ENCODE measurements at places on chromosomes 2 and 18. TPM values are rescaled to one million over a fixed set of nuclear protein-coding genes. Genes with fewer than 3 reads are reported as not detected.

DNA sequence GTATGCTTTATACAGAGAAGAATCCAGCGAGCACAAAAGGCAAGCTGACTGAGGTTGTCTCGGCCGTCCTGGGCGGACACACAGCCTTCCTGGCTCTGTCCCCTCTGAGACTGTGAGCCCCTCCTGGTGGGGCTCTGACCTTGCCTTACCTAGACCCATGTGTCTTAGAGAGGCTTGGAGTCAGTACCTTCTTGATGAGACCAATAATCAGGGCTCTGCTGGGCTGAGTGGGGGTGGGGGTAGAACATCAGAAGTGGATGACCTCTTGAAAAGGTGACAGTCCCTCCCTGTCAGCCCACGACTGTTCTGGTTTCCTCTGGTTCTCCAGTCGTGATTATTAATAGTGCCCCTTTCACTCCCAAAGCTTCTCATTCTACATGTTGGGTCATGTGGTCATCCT is 31.2 kb downstream of the TWIST2 start:
- DNase-seq = no peak

DNA sequence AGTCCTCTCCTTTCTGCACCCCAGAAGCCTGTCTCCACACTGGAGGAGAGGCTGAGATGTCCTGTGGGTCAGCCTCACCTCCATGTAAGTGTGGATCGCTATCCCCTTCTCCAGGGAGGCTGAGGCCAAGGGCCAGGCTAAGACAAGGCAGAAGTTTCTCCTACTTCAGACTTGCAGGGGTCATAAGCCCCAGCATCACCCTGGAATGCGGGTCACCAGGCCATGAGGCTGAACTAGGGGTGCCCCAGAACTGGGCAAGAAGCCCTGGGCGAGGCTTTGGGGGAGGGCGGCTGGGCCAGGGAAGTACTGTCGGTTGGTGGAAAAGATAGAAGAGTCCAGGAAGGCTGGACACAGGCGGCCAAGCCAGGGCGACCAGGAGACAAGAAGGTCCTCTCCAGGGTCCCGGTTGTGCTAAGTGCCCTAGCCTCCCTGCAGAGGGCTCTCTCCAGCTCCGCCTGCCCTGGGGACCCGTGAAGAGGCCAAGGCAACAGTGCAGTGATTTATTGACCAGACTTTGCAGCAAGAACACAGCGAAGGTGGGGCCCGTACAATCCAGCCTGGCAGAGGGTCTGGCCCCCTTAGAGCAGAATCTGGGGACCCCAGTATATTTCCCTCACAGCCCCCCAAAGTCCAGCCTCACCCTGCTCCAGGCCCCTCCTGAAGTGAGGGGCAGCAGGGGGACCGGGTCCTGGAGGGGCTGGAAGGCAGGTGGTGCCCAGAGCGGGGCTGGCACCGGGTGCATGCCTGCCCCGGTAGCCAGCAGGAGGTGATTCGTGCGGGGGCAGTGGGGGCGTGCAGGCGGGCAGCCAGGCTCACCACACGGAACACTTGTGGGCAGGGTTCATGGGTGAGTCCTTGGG is 8.1 kb downstream of the ECEL1 start:
- no peak for DNase-seq

GRCh38 chr18:33146014-33146413 is 294.5 kb downstream of the CCDC178 start:
- no peak for DNase-seq

DNA sequence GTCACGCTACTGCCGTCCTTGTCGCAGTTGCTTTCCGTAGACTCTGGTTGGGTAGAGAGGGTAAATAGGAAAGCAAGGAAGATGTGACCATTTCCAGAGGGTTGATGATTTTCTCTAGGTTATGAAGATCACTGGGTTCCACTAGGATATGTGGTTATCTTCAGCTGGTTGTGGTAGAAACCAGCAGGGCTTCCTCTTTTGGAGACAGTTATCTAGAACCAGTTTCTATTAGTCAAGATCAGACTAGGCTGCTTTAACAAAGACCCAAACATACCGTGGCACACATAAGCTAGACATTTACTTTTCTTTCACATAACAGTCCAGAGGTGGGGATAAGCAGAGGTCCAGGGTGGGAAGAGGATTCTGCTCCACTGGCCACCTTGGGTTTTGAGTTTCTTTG is 59.6 kb downstream of the FASTKD2 start:
- no peak for DNase-seq

DNA sequence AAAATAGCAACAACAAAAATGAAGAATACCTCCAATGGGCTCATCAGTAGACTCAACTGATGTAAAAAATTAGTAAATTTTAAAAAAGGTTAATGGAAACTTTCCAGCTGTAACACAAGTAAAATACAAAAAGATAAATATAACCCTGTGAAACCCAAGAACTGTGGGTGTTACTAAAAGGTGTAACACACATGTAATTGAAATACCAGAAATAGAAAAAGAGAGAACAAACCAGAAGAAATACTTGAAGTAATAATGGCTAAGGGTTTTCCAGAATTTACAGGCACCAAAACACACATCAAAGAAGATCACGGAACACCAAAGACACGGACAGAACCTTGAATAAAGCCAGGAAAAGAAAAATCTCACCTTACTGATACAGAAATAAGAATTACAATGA is 590.6 kb upstream of the RAB6C start:
- DNase-seq = no peak

DNA sequence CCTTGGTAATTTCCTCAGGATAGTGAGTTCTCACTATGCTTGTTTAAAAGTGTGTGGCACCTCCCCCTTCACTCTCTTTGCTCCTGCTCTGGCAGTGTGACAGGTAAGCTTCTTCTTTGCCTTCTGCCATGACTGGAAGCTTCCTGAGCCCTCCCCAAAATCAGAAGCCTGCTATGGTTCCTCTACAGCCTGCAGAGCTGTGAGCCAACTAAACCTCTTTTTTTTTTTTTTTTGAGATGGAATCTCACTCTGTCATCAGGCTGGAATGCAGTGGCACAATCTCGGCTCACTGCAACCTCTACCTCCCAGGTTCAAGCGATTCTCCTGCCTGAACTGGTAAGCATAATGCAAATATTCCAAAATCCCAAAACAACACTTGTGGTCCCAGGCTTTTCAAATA is 80.0 kb downstream of the SOWAHC start:
- DNase-seq = no peak

- no peak for DNase-seq
These were observed 9.9 kb downstream of the PLEKHM3 start for GRCh38 chr2:208015475-208015874.

- DNase-seq = no peak
These were observed 5.9 kb downstream of the RNF103 start for GRCh38 chr2:86617738-86618137.

GRCh38 chr2:235670974-235671787 is 177.3 kb downstream of the AGAP1 start:
- no peak for DNase-seq

- no peak for DNase-seq
These were observed 100.2 kb downstream of the TNS1 start for GRCh38 chr2:217902379-217903141.

DNA sequence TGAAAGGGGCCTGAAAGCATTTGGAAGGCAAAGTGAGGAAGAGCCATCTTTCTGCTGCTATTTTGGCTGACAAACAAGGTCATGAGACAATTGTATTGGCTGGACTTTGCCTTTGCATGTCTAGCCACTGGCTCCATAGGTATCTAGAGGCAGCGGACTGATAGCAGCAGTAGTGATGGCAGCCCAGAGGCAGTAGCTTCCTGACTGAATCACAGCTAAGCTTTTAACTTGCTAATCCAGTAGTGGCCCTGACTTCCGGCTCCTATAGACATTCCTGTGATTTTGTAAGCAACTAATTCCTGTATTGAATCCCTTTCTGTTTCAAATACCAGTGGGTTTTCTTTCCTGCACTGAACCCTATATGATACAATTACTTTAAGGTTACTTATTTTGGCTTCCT is 69.8 kb upstream of the PDE1A start:
- no peak for DNase-seq

DNA sequence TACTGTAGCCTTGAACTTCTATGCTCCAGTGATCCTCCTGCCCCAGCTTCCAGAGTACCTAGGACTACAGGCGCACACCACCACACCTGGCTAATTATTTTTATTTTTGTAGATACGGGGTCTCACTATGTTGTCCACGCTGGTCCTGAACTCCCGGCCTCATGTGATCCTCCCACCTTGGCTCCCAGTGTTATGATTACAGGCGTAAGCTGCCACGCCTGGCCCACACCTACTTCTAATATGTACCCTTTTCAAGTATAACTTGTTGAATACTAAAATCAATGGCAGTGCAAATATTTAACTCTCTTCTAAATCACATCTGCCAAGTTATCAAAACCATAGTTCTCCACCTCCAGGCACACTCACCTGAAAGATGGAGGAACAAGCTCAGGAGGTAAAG is 58.7 kb downstream of the ITSN2 start:
- DNase-seq = no peak

DNA sequence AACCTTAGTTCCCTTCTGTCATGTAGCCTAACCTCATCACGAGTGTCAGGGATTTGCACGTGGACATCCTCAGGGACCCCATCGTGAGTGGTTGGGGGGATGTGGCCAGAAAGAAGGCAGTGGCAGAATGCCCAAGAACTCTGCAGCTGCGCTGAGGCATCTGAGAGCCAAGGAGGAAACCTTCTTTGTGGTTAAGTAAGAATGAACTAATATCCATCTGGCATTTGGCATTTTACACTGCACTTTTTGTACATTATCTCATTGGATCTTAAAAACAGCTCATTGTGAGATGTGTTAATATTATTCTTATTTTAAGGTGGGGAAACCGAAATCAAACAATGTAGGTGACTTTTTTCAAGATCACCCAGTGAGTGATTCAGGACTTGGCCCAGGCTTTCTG is 32.6 kb upstream of the APCDD1 start:
- DNase-seq = no peak

GRCh38 chr2:170712653-170713542 is 2.2 kb upstream of the SP5 start:
- no peak for DNase-seq

GRCh38 chr18:402129-402528 is 98.4 kb downstream of the COLEC12 start:
- DNase-seq = no peak

GRCh38 chr2:37782721-37783371 is 111.4 kb upstream of the CDC42EP3 start:
- DNase-seq = no peak

DNA sequence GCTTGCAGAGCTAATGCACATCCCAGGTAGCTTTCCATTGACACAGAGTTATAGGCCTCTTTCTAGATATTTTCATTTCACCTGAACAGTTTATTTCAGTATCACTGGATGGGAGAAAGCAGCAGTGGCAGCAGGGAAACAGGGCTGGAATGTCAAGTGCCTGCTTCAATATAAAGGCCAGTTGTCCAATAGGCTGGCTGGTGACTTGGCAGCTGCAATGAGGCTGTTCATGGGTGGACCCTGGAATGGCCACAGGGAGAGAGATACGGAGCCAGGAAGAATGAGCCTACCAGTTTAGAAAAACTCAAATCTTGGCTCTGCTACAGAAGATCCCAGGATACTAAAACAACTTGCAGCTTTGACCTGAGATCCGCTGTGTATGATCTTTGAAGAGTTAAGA is 185.0 kb downstream of the BCL11A start:
- no peak for DNase-seq

DNA sequence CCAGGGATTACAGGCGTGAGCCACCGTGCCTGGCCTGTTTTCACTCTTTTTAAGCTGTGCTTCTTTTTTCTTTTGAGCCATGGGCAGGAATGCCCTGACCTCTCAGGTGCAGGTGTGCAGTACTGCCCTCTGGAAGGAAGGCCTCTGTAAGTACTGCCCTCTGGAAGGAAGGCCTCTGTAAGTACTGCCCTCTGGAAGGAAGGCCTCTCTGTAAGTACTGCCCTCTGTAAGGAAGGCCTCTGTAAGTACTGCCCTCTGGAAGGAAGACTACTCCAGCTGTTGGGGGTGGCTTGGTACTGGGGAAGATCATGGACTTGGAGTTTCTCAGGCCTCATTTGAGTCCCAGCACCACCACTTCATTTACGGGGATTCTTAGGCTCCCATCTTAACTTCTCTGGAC is 248.5 kb upstream of the ID2 start:
- DNase-seq = no peak

GRCh38 chr2:174617120-174617519 is 19.5 kb upstream of the WIPF1 start:
- DNase-seq = no peak

GRCh38 chr2:209472871-209473270 is 49.0 kb downstream of the MAP2 start:
- DNase-seq = no peak

ZNF385B gene
- not detected for polyA plus RNA-seq

RRM2 gene
- polyA plus RNA-seq = not detected

C2orf66 gene
- not detected for polyA plus RNA-seq

MFSD2B gene
- not detected for polyA plus RNA-seq
